ENCODE measurements at places on chromosomes 2 and 18. TPM values are rescaled to one million over a fixed set of nuclear protein-coding genes. Genes with fewer than 3 reads are reported as not detected.
A peak's percentile ranks its signal among the peaks of the same experiment; 100 is the strongest.

GRCh38 chr2:147603876-147604275, 241.0 kb upstream of the ACVR2A start:
- H3K27ac ChIP-seq: no peak overlapping the region
- no peak overlapping the region for H3K4me3 ChIP-seq
- H3K36me3 ChIP-seq: no peaks in the 10 kb centered on the region
- DNase-seq: no peak

DNA sequence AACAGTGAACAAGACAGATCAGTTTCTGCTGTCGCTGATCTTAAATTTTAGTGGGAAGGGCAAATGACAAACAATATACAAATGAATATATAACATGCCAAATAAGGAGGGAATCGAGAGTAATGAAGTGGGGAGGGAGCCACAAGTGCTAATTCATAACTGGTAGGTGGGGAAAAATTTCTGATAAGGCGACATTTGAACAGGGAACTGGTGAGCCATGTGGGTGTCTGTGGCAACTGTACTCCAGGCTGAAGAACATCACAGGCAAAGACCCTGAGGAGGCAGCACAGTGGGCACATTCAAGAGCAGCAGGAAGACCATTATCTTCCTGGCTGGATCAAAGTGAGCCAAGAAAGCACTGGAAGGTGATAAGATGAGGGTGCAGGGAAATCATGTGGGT, 51.6 kb upstream of the CD28 start:
- H3K4me1 ChIP-seq: peaks cover 17% of the 10 kb centered on the region
- no peak overlapping the region for H3K27ac ChIP-seq
- no peaks in the 10 kb centered on the region for H3K36me3 ChIP-seq
- no peak for DNase-seq
- no peaks in the 10 kb centered on the region for H3K27me3 ChIP-seq

GRCh38 chr18:45670281-45670962, 53.6 kb upstream of the SLC14A1 start:
- no peak overlapping the region for H3K4me3 ChIP-seq
- no peak for DNase-seq
- H3K27me3 ChIP-seq: no peaks in the 10 kb centered on the region
- peaks cover 63% of the 10 kb centered on the region for H3K4me1 ChIP-seq
- peak overlapping the region; percentile 88 for H3K27ac ChIP-seq

- DNase-seq: peak; percentile 10
- H3K27ac ChIP-seq: no peak overlapping the region
Measured at GRCh38 chr2:179239195-179239594, 25.4 kb downstream of the SESTD1 start.

GRCh38 chr18:49022311-49023161, 71.8 kb upstream of the SMAD7 start:
- H3K36me3 ChIP-seq: no peaks in the 10 kb centered on the region
- no peaks in the 10 kb centered on the region for H3K27me3 ChIP-seq
- DNase-seq: no peak
- H3K4me1 ChIP-seq: peaks cover 72% of the 10 kb centered on the region

GRCh38 chr2:183952741-183953140, 645.6 kb upstream of the ZNF804A start:
- H3K4me1 ChIP-seq: no peaks in the 10 kb centered on the region
- H3K4me3 ChIP-seq: no peak overlapping the region
- no peak for DNase-seq
- no peak overlapping the region for H3K27ac ChIP-seq
- H3K36me3 ChIP-seq: no peaks in the 10 kb centered on the region

DNA sequence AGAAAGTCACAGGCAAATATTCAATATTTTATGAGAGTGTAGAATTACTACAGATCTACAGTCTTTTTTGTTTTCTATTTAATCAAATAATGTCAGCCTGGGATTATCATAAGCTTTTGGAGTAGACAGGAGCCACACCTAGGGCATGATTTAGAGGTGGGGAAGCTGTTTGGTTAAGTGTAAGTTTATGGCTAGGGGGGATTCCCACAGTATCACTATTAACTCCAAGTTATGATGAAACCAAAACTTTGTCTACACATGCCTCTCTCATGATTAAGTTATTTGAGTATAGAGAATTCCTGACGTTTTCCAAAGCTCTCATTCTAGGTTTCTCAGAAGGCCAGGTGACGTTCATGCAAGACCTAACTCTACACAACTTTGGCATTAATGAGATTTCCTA, 2.1 kb downstream of the SERPINB10 start:
- peak overlapping the region; percentile 44 for H3K27ac ChIP-seq
- H3K4me1 ChIP-seq: no peaks in the 10 kb centered on the region
- no peak overlapping the region for H3K4me3 ChIP-seq
- H3K36me3 ChIP-seq: no peaks in the 10 kb centered on the region
- no peaks in the 10 kb centered on the region for H3K27me3 ChIP-seq

- H3K27me3 ChIP-seq: no peaks in the 10 kb centered on the region
- H3K27ac ChIP-seq: no peak overlapping the region
- DNase-seq: no peak
- no peaks in the 10 kb centered on the region for H3K36me3 ChIP-seq
- no peaks in the 10 kb centered on the region for H3K4me1 ChIP-seq
Measured at GRCh38 chr2:154827286-154827685, 128.8 kb downstream of the KCNJ3 start.

GRCh38 chr2:17199741-17200140, 318.5 kb downstream of the RAD51AP2 start:
- DNase-seq: no peak
- H3K4me3 ChIP-seq: no peak overlapping the region
- no peaks in the 10 kb centered on the region for H3K27me3 ChIP-seq
- no peaks in the 10 kb centered on the region for H3K4me1 ChIP-seq
- no peaks in the 10 kb centered on the region for H3K36me3 ChIP-seq

Gene KDM3A
- 46.1 TPM for polyA plus RNA-seq

Gene CD302
- polyA plus RNA-seq: 13.7 TPM

Gene ANKRD30BL
- 0.34 TPM for polyA plus RNA-seq

Gene PARD6G
- 13.6 TPM for polyA plus RNA-seq

Gene IL1RL2
- 1.1 TPM for polyA plus RNA-seq

Gene RAD51AP2
- polyA plus RNA-seq: 0.18 TPM

Gene UPP2
- 0.50 TPM for polyA plus RNA-seq
